ENCODE measurements at places on chromosomes 13 and 19.

DNA sequence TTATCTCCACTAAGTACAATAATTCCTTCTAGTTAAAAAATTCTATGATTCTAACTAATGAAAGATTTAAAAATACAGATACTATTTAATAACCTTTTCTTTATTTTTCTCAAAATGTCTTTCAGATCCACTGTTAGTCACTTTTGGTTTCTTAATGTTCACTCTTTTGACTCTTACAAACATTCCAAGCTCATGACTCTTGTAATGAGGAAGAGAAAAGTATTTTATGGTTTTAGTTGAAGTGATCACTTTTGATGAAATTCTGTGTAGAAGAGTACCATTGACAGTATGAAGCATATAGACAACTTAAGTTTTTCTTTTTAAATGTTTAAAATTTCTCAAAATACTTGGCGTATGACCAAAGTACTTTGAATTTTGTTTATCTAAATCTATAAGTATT is 27.8 kb downstream of the COG3 start:
- DNase-seq, result no peak

- DNase-seq, result no peak
Observed at GRCh38 chr13:104976986-104977385, 1558.5 kb downstream of the EFNB2 start.

- DNase-seq, result peak; percentile 84
Observed at GRCh38 chr19:38361633-38362075, 12.7 kb upstream of the PSMD8 start.

DNA sequence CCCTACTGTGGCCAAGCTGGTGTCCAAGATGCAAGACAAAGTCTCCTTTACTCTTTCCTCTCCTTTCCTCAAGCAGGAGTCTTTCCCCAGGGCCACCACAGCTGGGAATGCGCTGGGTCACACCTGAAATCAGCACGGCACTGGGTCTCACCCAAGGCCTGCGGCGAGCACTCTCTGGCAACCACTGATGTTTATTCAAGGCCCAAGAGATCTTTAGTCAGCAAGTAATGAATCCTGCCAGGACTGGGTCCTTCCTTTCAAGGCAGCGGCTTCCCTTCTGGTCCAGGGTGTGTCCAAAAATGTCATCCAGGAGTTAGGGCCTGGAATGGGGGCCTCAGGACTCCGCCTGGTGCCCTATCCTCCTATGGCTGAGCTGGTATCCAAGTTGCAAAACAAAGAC is 24.1 kb downstream of the BLOC1S3 start:
- DNase-seq, result no peak

- no peak for DNase-seq
Observed at GRCh38 chr19:7382694-7383093, 34.0 kb downstream of the ARHGEF18 start.

DNA sequence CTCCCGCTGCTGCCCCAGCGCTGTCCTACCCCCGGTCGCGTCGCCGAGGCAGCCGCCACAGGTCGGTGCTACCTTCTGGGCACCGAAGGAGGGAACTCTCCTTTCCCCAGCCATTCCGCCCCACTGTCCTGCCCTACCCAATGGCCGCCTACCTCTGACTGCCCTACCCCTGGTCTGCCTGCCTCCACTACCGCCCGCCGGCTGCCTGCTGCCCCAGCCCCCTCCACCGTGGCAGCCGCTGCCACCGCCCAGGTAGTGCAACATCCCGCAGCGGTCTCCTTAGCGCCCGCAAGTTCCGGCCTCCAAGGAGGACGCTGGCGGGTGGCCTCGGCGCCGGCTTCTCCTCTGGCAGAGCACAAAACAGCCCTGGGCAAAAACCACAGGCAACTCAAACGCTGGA is 1303.1 kb downstream of the UQCRFS1 start:
- no peak for DNase-seq

GRCh38 chr13:114339857-114340534 is 25.7 kb downstream of the CHAMP1 start:
- DNase-seq, result peak; percentile 63

DNA sequence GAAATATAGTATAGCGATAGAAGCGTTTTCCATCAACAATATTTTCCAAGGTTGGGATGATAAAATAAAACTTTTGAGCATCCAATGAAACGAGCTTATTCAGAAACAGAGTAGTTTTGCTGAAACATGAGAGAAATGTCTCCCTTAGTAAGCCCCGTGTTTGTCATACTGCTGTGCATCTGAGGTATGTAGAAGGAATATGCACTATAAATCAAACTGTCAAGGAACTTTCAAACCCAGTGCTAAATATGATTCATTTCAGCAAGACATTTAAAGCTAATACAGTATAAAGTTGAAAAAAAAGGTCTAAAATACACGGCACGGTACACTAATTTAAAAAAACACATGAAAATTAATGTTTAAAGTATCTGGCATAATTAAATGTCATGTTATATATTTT is 546.2 kb downstream of the SLITRK5 start:
- DNase-seq, result no peak

GRCh38 chr13:113645329-113645728 is 12.7 kb downstream of the ATP4B start:
- DNase-seq, result no peak

GRCh38 chr13:41905600-41906254 is 55.2 kb downstream of the VWA8 start:
- no peak for DNase-seq

GRCh38 chr19:23800271-23800670 is 41.6 kb upstream of the ZNF681 start:
- DNase-seq, result no peak

DNA sequence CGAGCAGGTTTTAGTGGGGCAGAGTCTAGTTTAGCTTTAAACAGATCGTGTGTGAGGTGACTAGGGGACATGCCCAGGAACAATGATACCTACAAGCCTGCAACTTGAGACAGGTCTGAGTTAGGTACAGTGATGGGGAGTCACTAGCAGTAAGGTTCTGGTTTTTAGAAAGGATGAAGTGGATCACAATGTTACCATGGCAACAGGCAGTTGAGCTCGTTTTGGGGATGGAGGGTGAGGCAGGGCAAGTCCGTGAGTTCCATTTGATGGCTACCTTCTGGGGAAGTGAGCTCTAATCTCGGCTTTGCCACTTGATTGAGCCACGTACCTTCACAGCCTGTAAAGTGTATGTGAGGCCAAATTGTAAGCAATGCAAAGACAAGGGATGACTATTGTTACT is 76.0 kb upstream of the GTF3A start:
- no peak for DNase-seq

DNA sequence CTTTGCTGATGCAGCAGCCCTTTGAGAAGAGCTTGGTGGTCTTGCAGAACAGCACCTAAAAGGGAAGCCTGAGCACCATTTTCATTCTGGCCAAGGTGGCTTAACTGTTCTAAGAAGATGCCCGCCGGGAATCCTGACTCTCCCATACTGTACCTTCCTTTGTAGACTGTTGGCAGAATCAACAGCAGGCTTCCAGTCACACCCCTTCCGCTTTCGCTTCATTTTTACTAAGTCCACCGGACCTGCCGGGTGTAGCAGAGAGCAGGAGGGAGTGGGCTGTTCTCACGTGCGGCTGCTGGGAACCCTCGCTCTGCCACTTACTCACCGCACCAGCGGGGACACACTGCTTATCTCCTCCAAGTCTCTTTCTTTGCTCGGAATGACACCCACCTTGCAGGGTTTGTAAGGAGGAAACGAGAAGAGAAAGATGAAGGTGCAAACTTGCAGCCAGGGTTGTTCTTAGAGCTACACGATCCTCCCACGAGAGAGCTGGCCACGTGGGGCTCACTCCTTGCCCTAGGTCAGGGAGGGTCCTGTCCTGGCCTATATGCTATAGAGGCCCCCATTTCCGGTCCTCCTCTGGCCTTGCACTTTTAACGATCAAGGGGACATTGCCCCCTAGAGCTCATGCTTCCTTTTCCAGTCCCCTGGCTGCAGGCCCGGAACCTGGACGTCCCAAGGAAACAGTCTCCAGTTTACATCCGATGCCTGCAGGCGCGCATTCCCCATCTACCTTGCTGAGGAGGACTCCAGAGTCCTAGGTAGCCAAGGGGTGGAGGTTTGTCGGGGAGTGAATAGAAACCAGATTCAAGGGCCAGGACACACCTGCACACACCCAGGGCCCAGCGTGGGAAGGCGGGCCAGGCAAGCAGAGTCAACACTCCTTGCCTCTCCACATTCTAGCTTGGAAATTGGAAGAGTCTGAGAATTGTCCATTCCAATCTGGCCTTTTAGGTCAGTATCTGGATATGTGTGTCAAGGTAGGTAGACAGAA is 453.6 kb downstream of the IRS2 start:
- no peak for DNase-seq

DNA sequence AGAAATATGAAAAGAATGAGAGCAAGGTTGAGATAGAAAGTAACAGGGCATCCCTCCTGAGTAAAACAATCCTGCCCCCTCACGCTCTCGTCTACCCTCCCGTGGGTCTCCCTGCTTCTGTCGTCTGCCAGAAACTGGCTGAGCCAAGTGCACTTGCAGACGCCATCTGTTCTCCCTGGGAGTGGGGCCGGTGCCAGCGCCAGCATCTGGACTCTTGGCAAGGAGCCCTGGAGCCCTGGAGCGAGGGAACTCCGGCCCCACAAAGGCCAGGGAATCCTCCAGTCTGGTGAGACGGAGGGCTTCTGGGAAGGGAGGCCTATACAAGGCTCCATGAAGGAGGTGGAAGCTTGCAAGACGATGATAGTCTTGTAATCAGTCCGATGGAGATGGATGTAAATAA is 2.3 kb upstream of the TMEM91 start:
- DNase-seq, result no peak

DNA sequence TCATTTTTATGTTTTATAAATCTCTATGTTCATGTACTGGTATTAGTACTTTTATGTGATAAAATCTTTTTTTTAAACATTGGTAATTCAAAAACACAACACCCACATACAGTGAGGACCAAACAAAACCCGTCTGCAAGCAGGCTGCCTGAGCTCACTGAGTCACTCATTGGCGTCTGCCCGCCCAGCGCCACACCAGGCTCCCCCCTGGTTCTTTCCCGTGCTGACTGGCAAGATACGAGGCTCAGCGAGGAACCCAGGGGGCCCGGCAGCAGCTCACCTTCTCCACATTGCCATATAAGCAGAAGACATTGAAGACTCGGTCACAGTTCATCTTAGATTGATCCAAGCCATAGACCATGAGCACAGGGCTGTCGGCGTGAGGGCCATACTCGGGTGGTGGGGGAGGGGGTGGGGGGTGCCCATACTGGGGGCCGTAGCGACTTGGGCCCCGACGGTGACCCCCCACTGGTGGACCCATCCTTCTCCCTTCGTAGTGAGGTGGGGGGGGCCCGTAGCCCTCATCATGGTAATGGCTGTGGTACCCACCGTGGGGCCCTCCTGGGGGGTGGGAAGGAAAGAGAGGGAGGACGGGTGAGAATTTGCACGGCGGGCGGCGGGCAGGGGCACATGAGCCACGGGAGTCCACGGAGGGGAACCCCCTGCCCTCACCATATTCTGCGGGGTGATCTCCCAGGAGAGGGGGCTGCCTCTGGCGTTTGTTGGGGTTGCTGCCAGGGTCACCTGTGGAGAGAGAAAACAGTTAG is 8.4 kb upstream of the ECH1 start:
- DNase-seq, result no peak

DNA sequence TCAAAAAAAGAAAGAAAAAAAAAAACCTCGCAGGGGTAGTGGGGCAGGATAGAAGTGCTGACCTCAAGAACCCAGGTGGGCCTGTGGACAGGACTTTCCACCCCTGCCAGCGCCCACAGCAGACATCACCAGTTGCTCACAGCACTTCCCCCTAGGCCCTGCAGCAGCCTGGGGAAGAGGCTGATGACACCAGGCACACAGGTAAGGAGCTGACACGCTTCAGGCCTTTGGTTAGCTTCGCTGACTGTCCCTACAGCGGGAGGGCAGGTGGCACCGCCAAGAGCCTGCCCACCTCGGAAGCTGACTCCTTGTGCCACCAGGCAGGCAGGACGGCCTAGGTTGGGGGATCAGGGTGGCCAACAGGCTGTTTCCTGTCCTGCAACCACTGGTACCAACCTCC is 8.9 kb downstream of the LONP1 start:
- DNase-seq, result no peak

GRCh38 chr19:19193926-19194325 is 1.9 kb downstream of the RFXANK start:
- DNase-seq, result no peak

- no peak for DNase-seq
Observed at GRCh38 chr19:40279120-40279551, 6.0 kb downstream of the AKT2 start.

GRCh38 chr13:37443538-37443937 is 155.0 kb downstream of the POSTN start:
- DNase-seq, result no peak

GRCh38 chr13:28408235-28408848 is 86.6 kb downstream of the FLT1 start:
- DNase-seq, result no peak

DNA sequence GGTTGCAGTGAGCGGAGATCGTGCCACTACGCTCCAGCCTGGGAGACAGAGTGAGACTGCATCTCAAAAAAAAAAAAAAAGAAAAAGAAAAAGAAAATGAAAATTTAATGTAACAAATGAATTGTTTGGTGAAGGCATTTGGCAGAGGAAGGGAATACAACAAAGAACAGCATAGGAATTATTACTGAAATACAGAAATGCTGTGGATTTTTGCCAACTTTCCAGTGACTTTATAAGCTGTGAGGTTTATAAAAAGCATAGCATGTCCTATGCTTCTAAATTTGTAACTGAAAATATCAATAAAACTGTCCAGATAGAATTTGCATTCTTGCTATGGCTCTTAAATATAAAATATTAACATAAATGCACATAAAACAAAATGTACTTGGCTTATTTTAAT is 112.9 kb upstream of the IRS2 start:
- DNase-seq, result no peak

GRCh38 chr13:23450340-23451046 is 17.0 kb upstream of the SACS start:
- DNase-seq, result no peak

DNA sequence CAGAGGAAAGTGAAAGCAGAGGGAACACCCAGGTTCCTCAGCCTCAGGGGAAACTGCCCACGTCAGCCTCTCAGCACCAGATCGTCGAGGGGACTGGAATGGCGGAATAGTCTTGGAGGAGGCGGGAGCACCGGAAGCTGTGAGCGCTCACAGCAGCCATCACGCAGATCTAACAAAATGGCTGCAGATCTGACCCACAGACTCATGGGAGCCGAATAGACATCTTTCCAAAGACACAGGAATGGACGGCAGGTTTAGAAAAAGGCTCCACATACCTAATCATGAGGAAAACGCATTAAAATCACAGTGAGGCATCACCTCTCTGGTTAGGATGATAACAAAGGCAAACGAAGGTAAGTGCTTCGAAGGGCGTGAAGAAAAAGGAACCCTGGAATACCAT is 11.8 kb upstream of the LILRA2 start:
- no peak for DNase-seq

DNA sequence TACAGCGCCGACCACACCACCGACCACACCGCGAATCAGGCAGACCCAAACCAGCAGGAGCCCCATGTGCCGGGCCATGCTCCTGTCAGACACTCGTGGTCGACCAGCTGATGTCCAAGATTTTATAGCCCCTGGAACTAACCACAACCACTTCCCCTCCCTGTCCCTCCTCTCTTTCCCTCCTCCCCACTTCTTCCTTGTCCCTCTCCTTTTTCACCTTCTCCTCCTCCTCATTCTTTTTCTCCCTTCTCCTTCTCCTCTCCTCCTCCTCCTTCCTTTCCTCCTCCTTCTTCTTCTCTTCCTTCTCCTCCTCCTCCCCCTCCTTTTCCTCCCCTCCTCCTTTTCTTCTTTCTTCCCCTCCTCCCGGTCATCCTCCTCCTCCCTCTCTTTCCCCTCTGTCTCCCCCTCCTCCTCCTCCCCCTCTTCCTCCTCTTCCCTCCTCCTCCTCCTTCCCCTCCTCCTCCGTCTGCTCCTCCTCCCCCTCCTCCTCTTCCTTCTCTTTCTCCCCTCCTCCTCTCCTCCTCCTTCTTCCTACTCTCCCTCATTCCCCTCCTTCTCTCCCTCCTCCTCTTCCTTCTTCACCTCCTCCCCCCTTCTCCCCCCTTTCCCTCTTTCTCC is 670 bp downstream of the BSPH1 start:
- DNase-seq, result no peak

All from activated T-cell treated with anti-CD3 and anti-CD28 coated beads, Interleukin-2, amount 50 U/mL, for 48 hours (primary cell).